ENCODE measurements at places on chromosomes 5 and 9.

GRCh38 chr9:106487266-106487665 is 375.7 kb upstream of the ZNF462 start:
- DNase-seq, result no peak
- H3K27me3 ChIP-seq, result no peaks in the 10 kb centered on the region
- H3K4me3 ChIP-seq, result no peak overlapping the region
- no peaks in the 10 kb centered on the region for H3K4me1 ChIP-seq
- H3K36me3 ChIP-seq, result no peaks in the 10 kb centered on the region

GRCh38 chr9:73200694-73201452 is 49.2 kb downstream of the ANXA1 start:
- no peak overlapping the region for H3K27ac ChIP-seq
- H3K4me1 ChIP-seq, result no peaks in the 10 kb centered on the region
- H3K36me3 ChIP-seq, result no peaks in the 10 kb centered on the region
- peaks cover 3% of the 10 kb centered on the region for H3K27me3 ChIP-seq

DNA sequence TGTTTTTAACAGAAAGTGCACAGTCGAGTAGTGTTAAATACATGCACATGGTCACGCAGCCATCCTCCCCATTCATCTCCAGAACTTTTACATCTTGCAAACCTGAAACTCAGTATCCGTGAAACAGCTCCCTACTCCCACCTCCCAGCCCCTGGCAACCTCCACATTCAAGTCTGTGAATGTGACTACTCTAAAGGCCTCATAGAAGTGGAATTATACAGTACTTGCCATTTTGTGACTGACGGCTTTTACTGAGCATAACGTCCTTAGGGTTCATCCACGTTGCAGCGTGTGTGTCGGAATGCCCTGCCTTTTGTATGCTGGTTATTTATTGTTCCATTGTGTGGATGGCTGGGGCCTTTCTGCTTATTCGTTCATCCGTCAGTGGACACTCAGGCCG is 35.8 kb downstream of the USP20 start:
- H3K27me3 ChIP-seq, result no peaks in the 10 kb centered on the region
- no peaks in the 10 kb centered on the region for H3K36me3 ChIP-seq
- no peaks in the 10 kb centered on the region for H3K4me1 ChIP-seq
- no peak overlapping the region for H3K27ac ChIP-seq
- DNase-seq, result no peak
- no peak overlapping the region for H3K4me3 ChIP-seq

GRCh38 chr9:132201780-132202703 is 40.2 kb downstream of the NTNG2 start:
- H3K36me3 ChIP-seq, result no peaks in the 10 kb centered on the region
- no peaks in the 10 kb centered on the region for H3K27me3 ChIP-seq
- no peak overlapping the region for H3K27ac ChIP-seq
- no peaks in the 10 kb centered on the region for H3K4me1 ChIP-seq

- no peaks in the 10 kb centered on the region for H3K4me1 ChIP-seq
- no peaks in the 10 kb centered on the region for H3K27me3 ChIP-seq
- H3K36me3 ChIP-seq, result no peaks in the 10 kb centered on the region
- DNase-seq, result no peak
- H3K4me3 ChIP-seq, result no peak overlapping the region
Measured at GRCh38 chr5:151183456-151184245, 26.1 kb upstream of the ANXA6 start.

DNA sequence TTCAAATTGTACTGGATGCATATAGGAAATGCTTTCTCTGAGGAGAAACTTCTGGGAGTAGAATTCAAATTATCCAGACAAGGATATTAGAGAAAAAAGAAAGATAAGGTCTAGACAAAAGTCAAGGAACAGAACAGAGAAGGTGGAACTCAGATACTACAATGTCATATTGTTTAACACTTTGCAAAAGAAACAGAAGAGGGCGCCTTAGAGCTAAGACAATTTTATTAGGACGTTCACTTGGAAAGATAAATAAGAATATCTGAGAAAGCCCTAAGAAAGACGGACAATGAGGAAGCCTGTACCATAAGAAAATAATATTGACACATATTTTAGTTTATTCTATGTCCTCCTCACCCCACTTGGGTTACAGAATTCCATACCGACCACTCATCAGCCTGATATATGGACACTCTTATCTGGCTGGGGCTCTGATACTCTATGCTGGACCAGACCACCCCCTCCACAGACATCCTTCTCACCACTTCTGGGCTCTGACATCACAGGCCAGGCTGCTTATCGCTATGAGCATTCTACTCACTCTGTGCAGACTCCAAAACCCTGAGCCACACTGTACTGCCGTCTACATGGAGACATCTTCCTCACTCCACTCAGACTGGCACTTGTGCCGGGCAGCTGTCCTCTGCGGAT is 9.1 kb upstream of the AK3 start:
- no peak overlapping the region for H3K4me3 ChIP-seq
- no peak for DNase-seq
- H3K27ac ChIP-seq, result no peak overlapping the region
- H3K36me3 ChIP-seq, result no peaks in the 10 kb centered on the region
- H3K4me1 ChIP-seq, result no peaks in the 10 kb centered on the region

- no peak overlapping the region for H3K27ac ChIP-seq
- H3K4me3 ChIP-seq, result no peak overlapping the region
- H3K27me3 ChIP-seq, result no peaks in the 10 kb centered on the region
- H3K4me1 ChIP-seq, result no peaks in the 10 kb centered on the region
- DNase-seq, result no peak
Measured at GRCh38 chr5:122097391-122097790, 19.3 kb upstream of the LOX start.

DNA sequence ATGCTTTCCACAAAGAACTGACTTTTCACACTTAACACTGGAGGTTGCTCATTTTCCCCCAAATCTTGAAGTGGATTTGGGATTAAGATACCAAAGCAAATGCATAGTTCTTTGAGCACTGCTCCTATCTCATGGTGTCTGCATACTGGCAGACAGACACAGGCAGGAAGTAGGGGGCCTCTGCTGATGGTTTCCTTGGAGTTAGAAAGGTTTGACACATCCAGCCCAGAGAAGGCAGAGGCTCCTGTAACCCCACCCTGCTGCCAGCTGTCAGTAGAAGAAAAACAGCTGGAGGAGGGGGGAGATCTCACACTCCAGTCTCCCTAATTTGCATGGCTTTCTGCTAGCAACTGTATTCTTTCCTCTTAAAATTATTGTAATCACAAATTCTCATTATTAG is 44.1 kb downstream of the APTX start:
- H3K4me1 ChIP-seq, result no peaks in the 10 kb centered on the region
- H3K36me3 ChIP-seq, result no peaks in the 10 kb centered on the region
- no peak overlapping the region for H3K27ac ChIP-seq
- no peak for DNase-seq

DNA sequence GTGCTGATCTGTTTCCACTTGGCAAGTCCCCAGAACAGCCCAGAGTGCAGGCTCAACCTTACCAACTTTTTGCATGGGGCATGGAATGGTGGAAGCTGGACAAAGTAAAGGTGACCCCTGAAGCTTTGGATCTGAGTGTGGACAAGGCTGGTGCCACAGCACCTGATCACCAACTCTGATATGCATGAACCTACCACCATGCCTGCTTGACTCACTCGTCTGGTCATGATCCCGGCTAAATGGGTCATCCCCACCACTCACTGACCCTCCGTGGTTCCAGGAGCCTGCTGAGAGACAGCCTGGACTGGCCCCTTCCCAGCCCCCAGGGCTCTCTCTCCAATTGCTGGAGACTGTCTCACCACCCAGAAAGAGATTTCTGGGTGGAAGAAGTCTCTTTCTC is 14.4 kb upstream of the SLC22A4 start:
- no peaks in the 10 kb centered on the region for H3K27me3 ChIP-seq
- no peak overlapping the region for H3K27ac ChIP-seq
- no peak for DNase-seq
- H3K4me1 ChIP-seq, result no peaks in the 10 kb centered on the region
- H3K4me3 ChIP-seq, result no peak overlapping the region

- no peak overlapping the region for H3K4me3 ChIP-seq
- H3K36me3 ChIP-seq, result no peaks in the 10 kb centered on the region
- H3K27ac ChIP-seq, result no peak overlapping the region
Measured at GRCh38 chr5:95142145-95142544, 142.7 kb downstream of the MCTP1 start.

DNA sequence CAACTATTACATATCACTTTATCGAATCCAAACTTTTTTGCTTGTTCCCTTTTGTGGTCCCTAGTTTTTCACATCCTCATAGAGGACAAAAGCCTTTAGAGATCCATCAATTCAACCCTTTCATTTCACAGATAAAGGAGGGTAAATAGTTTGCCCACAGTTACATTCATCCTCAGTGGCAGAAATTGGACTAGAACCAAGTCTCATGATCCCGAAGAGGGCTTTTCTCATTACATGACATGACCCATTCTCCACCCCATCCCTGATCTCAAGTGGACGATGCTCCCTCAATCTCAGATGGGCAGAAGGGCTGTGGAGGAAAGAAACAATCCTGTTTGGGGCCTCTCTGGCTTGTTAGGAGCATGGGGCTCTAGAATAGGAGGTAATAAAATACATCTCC is 23.1 kb downstream of the TICAM2 start:
- no peaks in the 10 kb centered on the region for H3K27me3 ChIP-seq
- no peaks in the 10 kb centered on the region for H3K36me3 ChIP-seq
- no peaks in the 10 kb centered on the region for H3K4me1 ChIP-seq
- DNase-seq, result no peak

GRCh38 chr5:150186897-150187296 is 3.0 kb upstream of the SLC6A7 start:
- no peaks in the 10 kb centered on the region for H3K36me3 ChIP-seq
- no peak overlapping the region for H3K27ac ChIP-seq
- H3K27me3 ChIP-seq, result peaks cover 14% of the 10 kb centered on the region
- H3K4me3 ChIP-seq, result no peak overlapping the region
- H3K4me1 ChIP-seq, result peaks cover 4% of the 10 kb centered on the region
- DNase-seq, result no peak

GRCh38 chr5:1322036-1322900 is 22.6 kb downstream of the CLPTM1L start:
- no peaks in the 10 kb centered on the region for H3K27me3 ChIP-seq
- no peaks in the 10 kb centered on the region for H3K36me3 ChIP-seq
- no peaks in the 10 kb centered on the region for H3K4me1 ChIP-seq
- DNase-seq, result peak; percentile 10
- no peak overlapping the region for H3K4me3 ChIP-seq

GRCh38 chr5:176388003-176388443 is 375 bp downstream of the NOP16 start:
- H3K4me3 ChIP-seq, result peak overlapping the region; percentile 97
- H3K27ac ChIP-seq, result peak overlapping the region; percentile 99
- H3K4me1 ChIP-seq, result no peaks in the 10 kb centered on the region

DNA sequence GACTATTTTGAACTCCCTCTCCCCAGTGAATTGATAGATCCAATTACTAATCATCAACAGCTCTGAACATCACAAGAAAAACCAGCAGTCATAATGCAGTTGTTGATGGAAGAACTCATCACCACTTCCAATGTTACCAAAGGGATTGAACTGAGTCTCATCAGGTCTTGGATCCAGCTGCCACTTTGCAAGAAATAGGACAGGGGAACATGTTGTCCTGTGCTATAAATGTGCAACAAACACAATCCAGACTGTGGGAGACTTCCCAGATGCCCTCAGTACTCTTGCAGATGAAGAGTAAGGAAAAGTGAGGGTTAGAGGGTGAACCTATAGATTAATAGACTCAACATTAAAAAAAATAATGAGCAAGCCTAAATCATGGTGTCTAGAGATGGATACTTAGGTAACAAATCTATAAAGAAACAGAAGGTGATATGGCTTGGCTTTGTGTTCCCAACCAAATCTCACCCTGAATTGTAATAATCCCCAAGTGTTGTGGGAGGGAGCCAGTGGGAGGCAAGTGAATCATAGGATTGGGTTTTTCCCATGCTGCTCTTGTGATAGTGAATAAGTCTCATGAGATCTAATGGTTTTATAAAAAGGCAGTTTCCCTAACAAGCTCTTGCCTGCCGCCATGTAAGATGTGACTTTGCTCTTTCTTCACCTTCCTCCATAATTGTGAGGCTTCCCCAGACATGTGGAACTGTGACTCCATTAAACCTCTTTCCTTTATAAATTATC is 63.4 kb upstream of the PAPPA start:
- no peak overlapping the region for H3K27ac ChIP-seq
- H3K4me3 ChIP-seq, result no peak overlapping the region
- H3K36me3 ChIP-seq, result no peaks in the 10 kb centered on the region
- no peak for DNase-seq
- H3K27me3 ChIP-seq, result no peaks in the 10 kb centered on the region
- no peaks in the 10 kb centered on the region for H3K4me1 ChIP-seq

GRCh38 chr9:73845954-73846690 is 651.0 kb upstream of the RORB start:
- H3K4me1 ChIP-seq, result no peaks in the 10 kb centered on the region
- no peaks in the 10 kb centered on the region for H3K27me3 ChIP-seq
- H3K4me3 ChIP-seq, result no peak overlapping the region
- no peaks in the 10 kb centered on the region for H3K36me3 ChIP-seq
- H3K27ac ChIP-seq, result no peak overlapping the region

DNA sequence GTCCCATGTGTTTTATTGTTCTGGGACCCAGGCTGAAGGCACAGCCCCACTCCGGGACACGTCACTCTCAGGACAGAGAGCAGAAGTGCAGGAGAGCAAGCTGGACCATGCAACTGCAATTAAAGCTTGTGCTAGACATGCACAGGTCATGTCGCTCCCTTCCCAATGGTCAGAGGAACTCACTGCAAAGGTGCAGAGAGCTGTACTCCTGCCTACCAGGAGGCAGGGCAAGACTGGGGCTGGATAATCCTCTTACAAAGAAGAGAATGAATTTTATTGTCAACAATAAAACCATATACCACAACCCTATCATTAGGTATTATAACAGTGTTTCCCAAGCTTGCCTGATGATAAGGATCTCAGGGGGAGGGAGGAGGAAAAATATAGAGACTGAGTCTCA is 74.0 kb upstream of the NEK6 start:
- no peak overlapping the region for H3K27ac ChIP-seq
- H3K27me3 ChIP-seq, result no peaks in the 10 kb centered on the region
- H3K4me1 ChIP-seq, result no peaks in the 10 kb centered on the region
- DNase-seq, result no peak

DNA sequence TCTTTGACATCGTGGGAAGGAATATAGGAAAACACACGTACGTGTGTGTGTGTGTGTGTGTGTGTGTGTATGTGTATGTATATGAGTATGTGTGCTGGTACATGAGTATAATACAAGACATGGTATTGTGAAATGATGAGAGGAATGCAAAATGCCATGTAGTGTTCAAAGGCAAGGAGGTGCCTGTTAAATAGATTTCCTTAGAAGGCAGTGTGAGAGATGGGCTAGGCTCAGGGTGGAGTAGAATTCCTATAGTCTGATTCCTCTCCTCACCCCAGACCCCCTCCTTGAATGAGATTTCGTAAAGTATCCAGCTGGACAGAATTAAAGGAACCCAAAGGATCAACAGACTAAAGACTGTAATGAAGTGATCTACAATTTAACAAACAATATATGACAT is 11.1 kb downstream of the GPR21 start:
- H3K27ac ChIP-seq, result peak overlapping the region; percentile 78
- DNase-seq, result no peak
- H3K36me3 ChIP-seq, result no peaks in the 10 kb centered on the region
- H3K4me3 ChIP-seq, result no peak overlapping the region

GRCh38 chr9:133393399-133393798 is 17.2 kb downstream of the STKLD1 start:
- no peaks in the 10 kb centered on the region for H3K36me3 ChIP-seq
- no peak overlapping the region for H3K4me3 ChIP-seq
- H3K27me3 ChIP-seq, result no peaks in the 10 kb centered on the region
- no peaks in the 10 kb centered on the region for H3K4me1 ChIP-seq

GRCh38 chr9:27125936-27126335 is 16.9 kb downstream of the TEK start:
- H3K27me3 ChIP-seq, result no peaks in the 10 kb centered on the region
- H3K27ac ChIP-seq, result no peak overlapping the region
- no peaks in the 10 kb centered on the region for H3K36me3 ChIP-seq
- peaks cover 7% of the 10 kb centered on the region for H3K4me1 ChIP-seq

All from uterus (tissue), 4 donors.